ENCODE measurements at places on chromosomes 6 and 20.
A peak's percentile ranks its signal among the peaks of the same experiment; 100 is the strongest.

DNA sequence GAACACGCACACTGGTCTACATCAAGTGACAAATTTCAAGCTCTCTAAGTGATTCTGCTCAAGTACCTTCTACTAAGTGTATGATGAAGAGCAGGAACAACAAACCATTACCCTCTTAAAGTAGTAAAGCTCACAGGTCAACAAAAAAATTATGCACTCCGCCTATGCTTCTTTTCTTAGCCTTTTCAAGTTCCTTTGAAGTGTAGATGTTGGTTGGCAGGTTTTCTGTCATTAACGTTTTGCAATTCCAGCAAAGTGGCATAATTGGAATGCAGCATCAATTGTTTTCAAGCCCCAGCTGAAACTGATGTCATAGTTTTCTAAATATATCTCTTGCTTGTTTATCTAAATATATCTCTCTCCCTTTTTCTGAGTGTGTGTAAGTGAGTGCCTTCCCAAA lies 396.9 kb upstream of the EYS start:
- no peak for DNase-seq

- DNase-seq, result no peak
These were observed 722 bp downstream of the ISM1 start for GRCh38 chr20:13221673-13222318.

DNA sequence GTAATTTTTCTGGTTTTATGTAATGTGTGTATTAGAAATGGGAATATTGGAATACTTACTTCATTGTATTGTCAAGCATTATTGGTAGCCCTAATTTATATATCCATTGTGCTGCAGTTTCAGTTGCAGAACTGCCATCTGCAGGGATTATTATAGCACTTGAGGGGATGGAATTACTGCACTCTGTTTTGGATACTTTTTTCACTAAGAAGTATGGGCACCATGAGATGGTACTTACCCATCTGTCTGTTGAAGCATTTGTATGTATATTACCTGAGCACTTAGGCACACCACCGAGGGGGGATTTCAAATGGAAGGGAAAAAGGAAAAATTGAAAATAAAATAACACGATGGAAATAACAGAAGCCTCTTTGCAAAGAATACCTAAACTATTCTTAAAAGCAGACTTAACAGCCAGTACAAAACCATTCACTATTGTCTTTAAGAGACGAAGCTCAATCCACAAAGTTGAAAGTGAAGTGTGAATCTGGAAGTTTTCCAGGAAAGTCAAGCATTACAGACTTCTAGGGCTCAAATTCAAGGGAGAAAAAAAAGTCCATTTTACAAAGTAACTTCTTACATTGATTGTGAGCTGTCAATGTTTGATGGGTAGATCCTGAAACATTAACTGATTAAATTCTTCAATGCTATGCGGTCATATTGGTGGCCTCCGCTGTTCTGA lies 318.7 kb downstream of the SOX4 start:
- DNase-seq, result no peak

GRCh38 chr6:144690133-144690532 lies 405.0 kb downstream of the UTRN start:
- DNase-seq, result no peak

GRCh38 chr6:47752801-47753200 lies 29.0 kb upstream of the OPN5 start:
- DNase-seq, result no peak

DNA sequence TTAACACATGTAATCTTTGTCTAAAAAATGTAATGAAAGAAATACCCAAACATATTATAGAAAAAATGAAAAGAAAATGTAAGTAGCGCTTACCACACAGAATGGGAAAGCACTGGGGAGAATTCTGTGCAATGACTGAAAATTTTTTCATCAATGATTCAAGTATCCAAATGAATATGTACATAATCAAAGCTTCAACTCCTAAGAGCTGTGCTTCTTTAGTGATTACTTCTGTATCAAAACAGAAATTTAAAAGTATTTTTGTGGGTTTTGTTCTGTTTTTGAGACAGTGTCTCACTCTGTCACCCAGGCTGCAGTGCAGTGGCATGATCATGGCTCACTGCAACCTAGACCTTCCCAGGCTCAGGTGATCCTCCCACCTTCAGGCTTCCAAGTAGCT lies 13.7 kb downstream of the LMBRD1 start:
- no peak for DNase-seq

DNA sequence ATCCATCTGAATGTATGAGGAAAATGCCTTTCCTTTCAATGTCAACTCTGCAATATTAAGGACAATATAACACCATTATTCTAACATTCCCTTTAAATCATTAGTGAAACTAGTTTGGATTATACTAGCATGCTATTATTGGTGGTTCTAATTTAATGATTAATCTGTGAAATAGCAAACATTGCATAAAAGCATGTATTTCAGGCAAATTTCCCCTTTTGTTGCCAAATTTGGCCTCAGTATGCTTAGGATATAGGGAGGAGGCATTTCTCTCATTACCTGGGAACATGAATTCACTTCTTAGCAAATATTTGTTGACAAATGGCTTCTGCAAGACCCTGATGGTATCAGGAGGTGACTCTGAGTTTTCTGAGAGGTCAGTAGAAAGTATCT lies 1.6 kb downstream of the TPMT start:
- no peak for DNase-seq

DNA sequence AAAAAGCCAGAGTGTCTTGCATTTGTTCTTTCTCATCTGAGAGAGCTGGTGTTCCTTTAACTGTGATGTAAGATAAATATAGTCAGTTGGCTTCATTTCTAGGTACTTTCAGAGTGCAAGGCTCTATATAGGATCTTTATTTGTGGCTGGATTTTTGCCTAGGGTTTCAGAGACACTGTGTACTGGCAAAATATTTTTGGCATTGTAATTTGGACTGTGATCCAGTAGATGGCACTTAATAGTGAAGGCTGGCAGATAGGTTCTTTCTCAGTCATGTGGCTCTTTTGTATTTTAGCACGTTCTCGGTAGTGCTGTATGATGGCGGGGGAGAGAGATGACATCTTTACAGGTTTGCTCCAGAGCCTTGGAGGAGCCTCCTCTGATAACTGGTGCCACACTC lies 26.8 kb upstream of the SLC35B3 start:
- no peak for DNase-seq

- no peak for DNase-seq
These were observed 42.2 kb downstream of the GNAS-AS1 start for GRCh38 chr20:58808271-58809046.

GRCh38 chr20:51074062-51074461 lies 51.2 kb upstream of the KCNG1 start:
- DNase-seq, result no peak

GRCh38 chr20:63499338-63499969 lies 571 bp upstream of the EEF1A2 start:
- no peak for DNase-seq

- DNase-seq, result peak; percentile 86
These were observed 22.2 kb upstream of the CCN5 start for GRCh38 chr20:44692932-44693480.

GRCh38 chr6:100342830-100343229 lies 121.9 kb downstream of the SIM1 start:
- DNase-seq, result no peak

- no peak for DNase-seq
These were observed 37.0 kb downstream of the BAK1 start for GRCh38 chr6:33543116-33543515.

- DNase-seq, result no peak
These were observed 26.8 kb downstream of the SLC16A10 start for GRCh38 chr6:111114087-111114443.

DNA sequence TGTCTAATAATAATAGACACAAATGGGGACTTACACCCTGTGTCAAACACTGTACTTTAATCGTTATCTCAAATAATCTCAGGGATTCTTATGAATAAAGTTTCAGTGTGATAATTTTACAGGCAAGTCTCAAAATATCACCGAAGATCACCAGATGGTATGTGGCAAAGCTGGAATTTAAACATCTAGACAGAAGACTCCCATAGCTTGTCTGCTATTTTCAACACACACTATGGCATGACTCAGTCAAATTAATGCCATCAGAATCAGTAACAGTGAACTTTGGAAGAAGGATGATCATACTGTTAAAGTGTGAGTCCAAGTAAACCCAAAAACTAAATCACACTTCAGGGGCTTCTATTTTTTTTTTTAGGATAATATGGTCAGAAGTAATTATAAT lies 867.6 kb upstream of the FLRT3 start:
- DNase-seq, result no peak

DNA sequence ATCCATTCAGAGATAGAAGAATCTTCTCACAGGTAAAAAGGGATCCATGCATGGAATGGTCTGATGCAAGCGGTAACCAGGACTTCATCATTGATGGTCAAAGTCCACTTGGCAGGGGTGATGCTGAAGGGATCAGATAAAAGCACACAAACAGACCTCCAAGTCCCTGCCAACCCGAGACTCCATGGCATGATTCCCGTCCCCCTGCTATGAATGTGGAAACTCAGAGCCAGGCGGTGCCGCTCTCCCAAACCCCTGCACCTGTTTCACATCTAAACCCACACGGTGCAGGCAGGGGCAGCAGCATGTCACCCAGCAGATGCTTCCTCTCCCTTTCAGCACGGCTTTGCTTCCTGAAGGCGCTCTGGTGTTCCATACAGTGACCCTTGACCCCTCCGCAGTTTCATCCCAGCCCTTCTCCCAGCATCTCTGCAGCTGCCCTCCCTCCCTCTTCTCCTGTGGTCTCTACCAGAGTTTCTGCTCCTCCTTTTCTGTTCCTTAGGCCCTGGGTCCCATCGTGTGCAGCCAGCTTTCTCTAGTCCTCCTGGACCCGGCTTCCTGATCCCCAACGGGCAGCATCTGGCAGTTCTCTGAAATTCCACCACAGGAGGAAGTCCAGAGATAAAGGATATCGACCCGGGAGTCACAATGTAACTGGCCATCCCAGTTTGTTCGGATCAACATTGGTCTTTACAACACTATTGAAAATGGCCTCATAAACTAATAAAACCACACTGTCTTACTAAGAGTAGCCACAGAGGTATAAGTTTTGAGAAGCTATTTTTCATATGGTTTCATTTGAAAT lies 235.0 kb downstream of the TTLL2 start:
- no peak for DNase-seq

DNA sequence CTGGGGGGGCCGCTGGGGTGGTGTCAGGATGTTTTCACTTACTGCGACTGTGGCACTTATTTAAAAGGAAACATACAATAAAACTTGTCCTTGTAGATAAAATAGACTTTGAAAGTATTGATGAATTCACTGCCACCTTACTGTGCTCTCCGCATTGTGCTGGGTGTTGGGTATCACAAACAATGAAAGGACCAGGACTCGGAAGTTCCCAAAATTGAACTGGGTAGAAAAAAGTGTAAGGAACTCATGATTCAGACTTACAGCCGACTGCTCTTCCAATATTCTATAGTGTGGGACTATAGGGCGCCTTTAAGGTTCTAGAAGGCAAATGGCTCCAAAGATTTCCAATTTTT lies 32.1 kb upstream of the ID4 start:
- DNase-seq, result no peak

DNA sequence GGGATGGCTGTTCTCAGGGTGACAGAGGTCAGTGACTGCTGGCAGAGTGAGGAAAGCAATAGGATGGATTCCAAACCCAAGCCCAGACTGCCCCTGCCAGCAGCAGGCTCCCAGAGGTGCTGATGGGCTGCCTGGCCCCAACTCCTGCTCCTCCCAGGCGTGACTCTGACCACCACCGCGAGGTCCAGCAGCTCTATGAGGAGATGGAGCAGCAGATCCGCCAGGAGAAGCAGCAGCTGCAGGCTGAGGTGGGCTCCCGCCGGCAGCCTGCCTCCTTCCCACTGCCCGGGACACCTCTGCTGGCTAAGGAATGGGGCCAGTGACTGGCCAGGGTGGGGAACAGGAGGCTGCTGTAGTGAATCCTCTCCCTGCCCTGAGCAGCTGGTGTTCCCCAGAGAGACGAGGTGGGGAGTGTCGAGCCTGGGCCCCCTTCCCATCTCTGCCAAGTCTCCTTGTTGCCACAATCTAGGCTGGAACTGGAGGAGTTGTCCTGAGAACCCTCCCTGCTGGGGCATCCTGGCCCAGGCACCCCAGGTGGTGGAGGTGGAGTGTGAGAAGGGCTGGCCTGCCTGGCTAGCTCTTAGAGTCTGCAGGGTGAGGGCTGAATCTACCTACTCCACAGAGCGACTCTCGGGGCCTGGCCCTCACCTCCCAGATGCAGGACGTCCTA lies 20.4 kb downstream of the RAB44 start:
- DNase-seq, result no peak

DNA sequence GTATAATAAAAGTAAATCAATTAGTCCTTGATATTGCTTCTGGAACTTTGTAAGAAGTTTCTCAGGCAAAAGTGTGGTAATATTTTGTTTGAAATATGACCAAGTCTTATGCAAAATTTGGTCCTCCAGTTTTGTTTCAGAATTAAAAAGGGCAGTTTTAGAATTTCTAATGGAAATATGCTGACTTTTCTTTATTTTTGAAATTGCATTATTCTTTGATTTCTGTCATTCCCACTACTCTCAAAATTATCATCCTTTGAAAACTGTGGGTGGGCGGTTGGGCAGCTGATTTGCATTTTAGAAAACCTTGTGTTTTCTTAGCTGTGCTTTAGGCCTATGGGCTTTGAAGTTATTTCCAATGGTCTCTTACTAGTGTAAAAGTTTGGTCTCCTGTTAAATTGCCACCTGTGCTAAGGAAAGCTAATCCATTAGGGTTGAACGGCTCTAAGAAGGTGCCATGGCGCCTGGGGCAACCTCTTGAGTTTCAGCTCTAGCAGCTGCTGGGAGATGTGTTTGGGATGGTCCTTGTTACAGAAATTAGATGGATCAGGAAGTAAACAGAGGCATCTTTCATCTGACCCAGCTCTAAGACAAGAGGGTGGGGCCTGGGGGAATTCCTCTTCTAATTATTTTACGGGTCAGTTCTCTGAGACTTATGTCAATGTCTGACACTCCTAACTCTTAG lies 880.8 kb upstream of the SLC35B3 start:
- DNase-seq, result no peak

DNA sequence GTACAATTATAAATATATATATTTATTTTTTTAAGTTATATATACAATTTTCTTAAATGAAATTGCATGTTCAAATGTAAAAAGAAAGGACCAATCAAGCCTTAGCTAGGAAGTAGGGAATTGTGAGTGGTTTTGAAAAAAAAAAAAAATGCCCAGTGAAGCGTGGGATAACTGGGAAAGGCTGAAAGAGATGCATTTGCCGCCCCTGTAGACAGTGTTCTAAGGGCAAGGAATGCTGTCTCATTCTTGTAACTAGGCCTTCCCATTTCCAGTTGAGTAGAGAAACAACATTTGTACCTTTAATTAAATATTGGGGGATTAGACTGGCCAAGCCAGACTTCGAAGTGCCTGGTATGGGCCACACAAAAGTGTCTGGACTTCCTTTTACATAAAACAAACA lies 430.1 kb upstream of the SLC35B3 start:
- DNase-seq, result no peak

DNA sequence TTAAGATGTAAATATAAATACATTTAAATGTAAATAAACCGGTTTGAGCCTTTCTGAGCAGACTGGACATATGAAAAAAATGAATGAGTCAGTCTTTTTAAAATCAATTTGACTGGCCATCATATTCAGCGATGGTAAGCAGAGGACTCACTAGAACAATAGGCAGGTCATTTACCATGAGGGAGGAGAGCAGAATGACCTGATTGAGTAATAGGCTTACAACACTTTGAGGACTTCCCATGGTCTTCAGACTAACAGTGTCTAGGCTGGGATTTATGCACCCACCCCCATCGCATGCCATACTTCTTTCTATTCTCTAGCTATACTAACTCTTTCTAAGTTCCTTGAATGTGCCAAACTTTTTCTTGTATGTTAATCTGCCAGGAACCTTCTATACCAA lies 241.9 kb upstream of the RAB32 start:
- DNase-seq, result no peak
